ENCODE measurements at places on chromosomes 3 and 15. TPM values are rescaled to one million over a fixed set of nuclear protein-coding genes. Genes with fewer than 3 reads are reported as not detected.

DNA sequence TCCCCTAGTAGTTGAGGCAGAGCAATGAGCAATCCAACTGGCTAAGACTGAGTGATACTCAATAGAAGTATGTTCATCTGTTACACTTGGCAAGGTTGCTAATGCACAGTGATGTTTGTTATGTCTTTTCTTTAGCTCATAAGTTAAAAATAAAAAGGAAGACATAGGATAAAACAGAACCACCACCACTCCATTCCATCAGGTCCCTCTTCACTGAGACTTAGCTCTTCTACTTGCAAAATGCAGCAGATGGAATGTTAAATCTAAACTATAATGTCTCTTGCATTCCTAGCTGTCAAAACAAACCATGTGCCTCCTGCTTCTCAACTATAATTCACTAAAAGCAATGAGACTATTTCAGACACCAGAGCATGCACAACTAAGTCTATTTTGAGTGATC, 265.6 kb upstream of the UBE2E2 start:
- DNase-seq: no peak

- DNase-seq: peak; percentile 32
These were observed 16.0 kb upstream of the EID1 start for GRCh38 chr15:48861813-48862431.

GRCh38 chr15:67065531-67066005, at the start of gene SMAD3:
Gene SMAD3 (plus strand): TSS chr15:67065602. CDS start chr15:67066155, 553 bp downstream.
- DNase-seq: peak; percentile 76

GRCh38 chr3:4099607-4100006, 203.6 kb upstream of the SETMAR start:
- no peak for DNase-seq

DNA sequence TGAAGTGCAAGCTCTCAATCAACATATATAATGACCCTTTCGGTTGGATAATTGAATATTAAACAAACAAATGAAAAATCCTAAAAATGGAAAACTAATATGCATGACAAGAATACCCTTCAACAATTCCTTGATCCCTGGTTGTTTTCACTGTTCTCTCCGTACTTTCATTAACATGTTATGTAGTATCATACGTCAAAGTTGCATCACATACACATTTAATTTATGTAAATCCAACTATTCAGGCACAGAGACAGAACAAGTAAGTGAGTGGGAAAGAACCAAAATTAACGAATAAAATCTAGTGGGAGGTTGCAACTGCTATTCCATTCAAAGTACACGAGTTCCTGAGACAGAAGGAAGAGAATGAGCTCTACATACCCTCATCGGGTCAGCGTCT, 176.0 kb downstream of the SUCLG2 start:
- DNase-seq: no peak

DNA sequence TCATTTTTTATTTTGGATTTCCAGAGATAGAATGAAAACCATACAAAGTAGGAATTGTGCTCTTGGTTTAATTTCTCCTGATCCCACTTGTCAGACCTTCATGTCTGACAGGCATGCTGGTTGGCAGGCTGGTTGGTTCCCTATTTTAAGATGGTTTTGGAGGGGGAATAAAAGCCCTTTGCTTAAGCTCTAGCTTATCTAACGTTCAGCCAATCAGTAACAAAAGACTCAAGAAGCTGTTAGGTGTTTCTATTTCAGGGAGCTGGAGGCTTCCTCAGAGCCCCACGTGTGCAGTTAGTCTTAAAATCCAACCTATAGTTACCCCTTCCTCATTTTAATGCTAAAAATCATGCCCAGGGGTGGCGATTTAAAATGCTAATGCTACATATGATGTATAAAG, 40.5 kb upstream of the XIRP1 start:
- DNase-seq: no peak

DNA sequence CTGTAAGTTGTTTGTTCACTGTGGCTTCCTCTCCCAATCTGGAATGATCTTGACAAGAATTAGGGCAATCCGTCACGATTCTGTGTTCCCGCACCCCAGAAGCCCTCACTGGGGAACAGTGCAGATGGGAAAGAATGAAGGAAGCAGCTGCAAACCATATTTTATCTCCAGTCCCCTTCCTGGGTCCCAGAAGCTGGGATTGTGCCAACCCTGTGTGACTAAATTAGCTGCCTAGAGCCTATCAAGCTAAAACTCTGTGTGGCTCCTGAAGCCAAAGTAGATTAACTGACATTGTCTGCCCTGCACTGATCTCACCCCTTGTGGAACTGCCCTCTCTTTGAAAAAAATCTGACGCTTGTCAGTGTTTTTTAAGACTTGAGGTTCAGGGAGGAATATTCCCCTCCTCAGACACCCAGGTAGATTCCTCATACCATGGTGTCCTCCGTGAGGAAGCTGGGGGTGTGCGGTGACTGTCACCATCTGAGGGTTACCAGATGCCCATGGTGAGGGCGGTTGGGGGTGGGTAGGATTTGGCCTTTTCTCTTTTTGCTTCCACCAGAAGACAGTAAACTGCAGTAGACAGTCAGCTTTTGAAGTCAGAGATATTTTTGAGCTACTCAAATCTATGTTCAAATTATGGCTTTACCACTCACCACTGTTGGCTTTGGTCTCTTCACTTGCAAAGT, 358.3 kb upstream of the TPM1 start:
- no peak for DNase-seq

P2RY12 gene
- not detected for total RNA-seq

CRYGS gene
- total RNA-seq: 4.3 TPM
